Stimulated activated CD8-positive, alpha-beta memory T cell treated with anti-CD3 and anti-CD28 coated beads, Interleukin-4, amount 100 ng/mL, for 4 hours (primary cell): ENCODE measurements at places on chromosomes 4 and X.

GRCh38 chr4:102817021-102817605 lies 10.2 kb downstream of the UBE2D3 start:
- no peak for DNase-seq

GRCh38 chr4:133812236-133812635 lies 389.4 kb downstream of the PABPC4L start:
- DNase-seq, result no peak

DNA sequence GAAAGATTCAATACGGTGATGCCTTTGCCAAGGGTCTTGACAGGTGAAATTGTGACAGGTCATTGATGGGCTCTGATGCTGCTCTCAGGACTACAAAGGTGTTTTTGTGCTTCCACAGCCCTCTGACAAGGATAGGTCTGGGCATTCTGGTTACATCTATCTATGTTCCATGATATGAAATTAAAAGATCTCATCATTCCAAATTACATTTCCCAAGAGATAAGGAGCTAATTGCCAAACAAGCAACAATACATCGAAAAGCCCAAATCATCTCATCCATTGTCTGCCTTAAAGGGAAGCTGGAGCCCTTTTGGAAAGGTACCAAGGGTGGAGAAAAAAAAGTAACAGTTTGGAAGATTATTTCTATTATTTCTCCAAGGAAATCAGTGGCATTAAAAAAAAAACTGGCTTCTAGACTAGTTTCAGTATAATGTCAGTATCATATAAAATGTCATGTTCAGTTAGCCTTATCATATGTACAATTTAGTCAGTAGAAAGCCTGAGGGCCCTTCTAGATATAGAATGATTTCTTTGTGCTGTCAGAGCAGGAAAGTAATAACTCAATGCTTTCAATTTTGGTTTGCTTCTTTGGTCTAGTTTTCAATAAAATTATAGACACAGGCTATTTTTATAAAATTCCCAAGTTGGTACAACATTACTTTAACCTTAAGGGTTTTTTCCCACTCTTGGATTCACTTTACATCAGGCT lies 224.5 kb upstream of the GPRIN3 start:
- DNase-seq, result no peak

DNA sequence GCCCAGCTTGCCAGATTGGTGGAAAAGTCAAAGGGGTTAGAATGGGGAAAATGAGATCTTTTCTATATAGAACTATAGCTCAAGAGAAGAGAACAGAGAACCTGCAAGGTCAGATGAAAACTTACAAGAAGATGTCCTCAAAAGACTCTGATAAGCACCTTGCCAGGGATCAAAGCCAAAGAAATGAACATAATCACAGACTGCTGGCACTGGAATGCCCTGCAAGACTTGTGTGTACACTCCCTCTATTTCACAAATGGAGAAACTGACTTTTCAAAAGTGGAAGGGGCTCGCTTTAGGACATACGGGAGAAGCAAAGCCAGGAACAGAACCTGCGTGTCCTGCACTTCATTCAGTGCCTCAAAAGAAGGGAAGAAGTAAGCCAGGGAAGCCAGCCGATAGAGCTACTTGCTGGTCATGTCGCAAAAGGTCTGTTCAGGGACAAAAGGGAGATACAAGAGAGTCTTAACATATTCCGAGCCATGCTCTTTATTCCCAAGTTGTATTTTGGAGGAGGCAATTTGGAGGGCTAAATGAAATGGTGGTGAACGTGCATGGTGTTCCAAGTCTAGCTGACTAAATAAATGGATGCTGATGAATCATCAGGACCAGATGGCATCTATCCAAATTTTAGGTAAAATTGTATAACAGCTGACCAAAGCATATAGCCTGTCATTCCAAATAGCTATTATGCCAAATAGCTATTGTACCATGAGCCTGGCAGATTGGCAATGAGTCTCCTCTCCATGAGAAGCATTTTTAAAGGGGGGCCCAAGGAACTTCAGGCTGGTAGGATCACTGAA lies 175.6 kb upstream of the GPC4 start:
- no peak for DNase-seq

- DNase-seq, result no peak
Measured at GRCh38 chr4:36152735-36153134, 91.6 kb downstream of the ARAP2 start.

GRCh38 chrX:38112566-38112965 lies 106.2 kb downstream of the SYTL5 start:
- no peak for DNase-seq

- no peak for DNase-seq
Measured at GRCh38 chr4:147310312-147310711, 170.6 kb upstream of the EDNRA start.

DNA sequence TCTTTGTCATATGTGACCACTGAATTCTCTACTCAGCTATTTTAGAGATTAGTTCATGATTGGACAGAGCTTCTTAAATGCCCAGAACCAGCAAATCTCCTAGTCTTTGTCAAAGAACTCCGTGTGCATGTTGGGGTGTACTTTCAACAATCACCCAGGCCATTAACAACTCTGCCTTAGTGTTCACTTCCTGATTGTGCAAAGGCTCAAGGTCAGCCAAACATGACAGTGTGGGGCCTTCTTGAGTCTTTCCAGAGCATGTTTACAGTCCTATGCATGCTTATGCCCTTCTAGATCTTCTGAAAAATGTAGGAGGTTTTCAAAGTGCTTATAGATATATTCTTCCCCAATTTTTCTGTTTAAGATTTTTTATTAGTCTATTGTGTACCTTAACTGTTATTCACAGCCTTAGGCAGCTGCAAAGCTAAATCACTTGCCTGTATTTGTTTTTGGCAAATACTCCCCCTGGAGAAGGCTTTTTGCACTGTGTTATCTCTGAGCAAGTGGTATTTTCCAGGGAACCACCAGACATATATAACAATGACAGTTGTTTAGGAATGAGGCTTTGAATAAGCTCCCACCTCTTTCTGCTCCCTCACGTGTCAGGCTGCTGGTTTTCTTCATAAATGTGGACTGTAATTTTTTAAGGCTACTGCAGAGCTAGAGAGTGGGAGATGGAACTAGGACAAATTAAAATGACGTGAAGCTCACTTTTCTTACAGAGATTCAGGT lies 24.0 kb upstream of the DRP2 start:
- DNase-seq, result no peak

GRCh38 chr4:1116838-1117237 lies 3.5 kb upstream of the RNF212 start:
- DNase-seq, result no peak

GRCh38 chr4:126838941-126839679 lies 793.6 kb upstream of the INTU start:
- no peak for DNase-seq

DNA sequence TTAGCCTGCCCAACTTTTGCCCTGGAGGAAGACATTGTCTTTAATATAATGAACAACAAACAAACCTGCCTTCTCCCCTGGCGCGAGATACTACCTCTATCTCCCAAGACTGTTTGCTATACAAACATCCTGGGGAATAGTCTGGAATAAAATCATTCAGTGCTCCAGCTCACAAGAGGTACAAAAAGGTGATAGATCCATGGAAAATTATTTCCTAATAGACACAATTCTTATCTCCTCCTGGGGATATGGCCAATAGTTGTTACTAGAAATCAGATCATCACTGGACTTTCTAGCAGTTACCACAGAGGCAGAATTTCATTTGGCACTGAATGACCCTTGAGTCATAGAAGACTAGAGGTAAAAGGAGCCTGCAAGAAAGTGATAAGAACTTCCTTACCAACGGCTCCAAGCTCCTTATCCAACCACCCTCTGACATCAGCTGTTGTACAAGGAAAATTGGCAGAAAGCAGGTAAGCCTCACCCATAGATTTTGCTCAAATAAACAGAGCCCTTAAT lies 38.1 kb downstream of the MID1 start:
- no peak for DNase-seq

GRCh38 chr4:144740316-144740715 lies 94.4 kb downstream of the HHIP start:
- DNase-seq, result no peak

GRCh38 chrX:146264763-146265375 lies 447.2 kb downstream of the SLITRK2 start:
- DNase-seq, result no peak

GRCh38 chr4:89438102-89438831 lies 130.7 kb upstream of the GPRIN3 start:
- peak; percentile 12 for DNase-seq

GRCh38 chr4:165312506-165312905 lies 15.0 kb upstream of the MSMO1 start:
- DNase-seq, result no peak

DNA sequence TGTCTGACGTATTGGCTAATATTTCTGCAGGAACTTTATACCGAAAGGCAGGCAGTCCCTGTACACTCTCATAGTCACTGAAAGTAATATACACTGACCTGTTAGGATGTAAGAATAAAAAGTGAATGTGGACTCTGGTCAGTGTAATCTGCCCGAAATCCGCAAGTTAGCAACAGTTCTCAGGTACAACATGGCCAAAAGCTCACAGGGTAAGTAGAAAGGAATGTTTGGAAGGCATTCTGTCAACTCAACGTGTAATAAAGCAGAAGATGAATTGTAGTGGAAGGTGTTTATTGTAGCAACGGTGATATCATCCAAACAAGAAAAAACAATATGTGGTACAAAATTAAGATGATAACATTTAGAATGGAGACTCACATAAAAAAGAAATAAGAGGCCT lies 26.0 kb upstream of the NUP54 start:
- DNase-seq, result no peak

GRCh38 chrX:3697701-3698279 lies 15.7 kb downstream of the PRKX start:
- no peak for DNase-seq

- DNase-seq, result no peak
Measured at GRCh38 chrX:133265331-133265730, 47.2 kb upstream of the TFDP3 start.

DNA sequence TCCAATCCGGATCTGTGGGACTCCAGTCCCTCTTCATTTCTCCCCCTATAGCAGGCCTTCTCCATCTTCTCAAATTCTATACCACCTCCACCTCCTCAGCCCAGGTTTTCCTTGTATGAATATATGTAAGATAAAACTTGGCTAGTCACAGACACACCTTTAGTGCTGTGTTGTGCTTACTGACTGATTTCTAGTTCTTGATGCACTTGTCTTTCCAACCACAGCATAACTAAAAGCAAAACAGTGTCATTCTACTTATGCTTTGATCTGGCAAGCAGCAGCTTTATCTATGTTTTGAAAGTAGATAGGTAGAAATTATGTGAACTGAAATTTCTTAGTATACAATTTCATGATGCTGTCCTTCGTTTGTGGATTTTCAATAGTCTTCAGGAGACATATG lies 47.5 kb downstream of the CCNI start:
- DNase-seq, result no peak

DNA sequence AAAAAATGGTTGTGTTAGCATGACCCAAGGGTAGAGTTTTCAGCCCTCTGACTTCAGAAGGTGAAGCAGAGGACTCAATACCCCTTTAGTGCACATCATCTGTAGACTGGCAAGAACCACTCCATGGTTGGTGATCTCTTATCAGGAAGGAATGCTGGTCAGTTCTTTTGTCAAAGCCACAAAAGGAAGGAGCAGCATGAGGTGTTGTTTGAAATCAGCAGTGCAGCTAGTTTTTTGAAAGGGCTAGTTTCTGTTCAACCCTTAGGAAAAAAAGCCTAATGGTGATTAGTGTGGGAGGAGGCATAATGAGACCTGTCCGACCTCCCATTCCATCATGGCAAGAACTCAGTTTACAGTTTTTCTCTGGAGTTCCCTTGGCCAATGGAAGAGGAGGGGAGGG lies 362.0 kb upstream of the CT83 start:
- no peak for DNase-seq

GRCh38 chr4:169050881-169051760 lies 41.1 kb upstream of the CBR4 start:
- no peak for DNase-seq

DNA sequence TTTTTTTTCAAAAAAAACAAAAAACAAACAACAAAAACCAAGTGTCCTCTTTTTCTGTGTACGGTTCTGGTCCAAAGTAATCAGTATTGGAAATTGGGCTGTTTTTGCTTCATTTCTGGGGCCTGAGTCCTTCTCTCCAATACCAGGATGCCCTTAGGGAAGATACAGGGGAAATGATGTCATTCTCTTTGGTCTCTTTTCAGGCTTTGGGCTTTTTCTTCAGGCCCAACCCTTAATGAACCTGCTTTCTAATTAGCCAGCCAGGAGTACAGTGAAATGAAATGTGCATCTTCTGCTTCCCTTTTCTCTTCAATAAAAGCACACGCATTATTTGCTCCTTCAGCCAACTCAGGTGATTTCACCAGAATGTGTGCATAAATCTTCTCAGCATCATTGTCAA lies 52.6 kb upstream of the RBPJ start:
- no peak for DNase-seq

- DNase-seq, result no peak
Measured at GRCh38 chr4:128946916-128947315, 137.4 kb downstream of the JADE1 start.

GRCh38 chr4:171340258-171340657 lies 472.9 kb upstream of the GALNTL6 start:
- no peak for DNase-seq

- no peak for DNase-seq
Measured at GRCh38 chr4:13698296-13698695, 70.8 kb upstream of the BOD1L1 start.

DNA sequence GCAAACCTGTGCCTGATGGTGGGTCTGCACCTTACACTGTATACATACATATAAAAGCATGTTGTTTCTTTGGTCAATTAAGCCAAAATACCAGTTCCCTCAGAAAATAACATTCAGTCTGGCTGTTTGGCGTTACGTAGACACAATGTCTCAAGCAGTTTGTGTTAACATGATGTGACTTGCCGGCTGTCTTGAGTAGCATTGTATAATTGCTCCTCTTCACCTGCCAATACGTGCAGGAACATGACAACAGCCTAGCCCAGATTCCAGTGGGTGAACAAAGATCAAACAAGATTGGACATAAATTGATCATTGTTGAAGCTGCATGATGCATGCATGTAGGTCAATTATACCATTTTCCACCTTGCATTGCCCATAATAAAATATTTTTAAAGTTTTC lies 102.3 kb downstream of the F11 start:
- no peak for DNase-seq

DNA sequence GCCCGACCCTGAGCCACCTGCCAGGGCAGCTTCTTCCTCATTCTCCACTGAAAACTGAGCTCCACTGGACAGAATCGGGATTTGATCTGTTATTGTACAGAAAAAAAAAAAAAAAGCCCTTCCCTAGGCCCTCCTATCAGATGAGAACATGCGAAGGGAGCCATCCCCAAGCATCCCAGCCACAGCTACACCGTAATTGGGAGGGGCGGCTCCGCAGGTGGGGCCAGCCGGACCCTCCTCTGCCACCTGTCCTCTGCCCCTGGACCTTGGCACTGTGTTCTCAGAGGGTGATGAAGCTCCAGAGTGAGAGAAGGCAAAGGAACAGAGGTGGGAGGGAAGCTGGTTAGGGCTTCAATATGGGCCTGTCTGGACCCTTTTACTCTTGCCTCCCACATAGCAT lies 240.0 kb upstream of the PSAPL1 start:
- DNase-seq, result no peak

- DNase-seq, result no peak
Measured at GRCh38 chrX:107493141-107493540, 43.7 kb downstream of the FRMPD3 start.

DNA sequence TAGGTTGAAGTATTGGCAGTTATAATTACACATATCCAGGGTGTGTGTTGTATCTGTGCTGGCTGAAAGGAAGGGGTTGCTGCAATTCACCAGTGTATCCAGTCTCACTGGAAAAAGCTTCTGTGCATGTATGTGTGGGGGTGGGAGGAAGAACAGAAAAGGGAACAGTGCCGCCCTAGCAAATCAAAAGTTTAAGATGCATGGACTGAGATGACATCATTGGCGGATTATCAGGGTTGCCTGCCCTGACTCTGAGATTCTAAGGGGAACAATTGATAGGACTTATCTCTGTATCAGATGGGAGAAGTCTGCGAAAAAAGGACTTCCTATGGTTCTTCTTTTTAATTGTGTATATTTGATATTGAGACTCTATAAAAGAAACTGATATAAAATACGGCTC lies 3.5 kb downstream of the SLC25A43 start:
- DNase-seq, result no peak
